ENCODE measurements at places on chromosomes 4 and X. TPM values are rescaled to one million over a fixed set of nuclear protein-coding genes. Genes with fewer than 3 reads are reported as not detected.
A peak's percentile ranks its signal among the peaks of the same experiment; 100 is the strongest.

- DNase-seq = peak; percentile 5
Observed at GRCh38 chr4:133147921-133148689, 989 bp upstream of the PCDH10 start.

GRCh38 chr4:6391186-6391851 lies 81.1 kb downstream of the PPP2R2C start:
- no peak for DNase-seq

DNA sequence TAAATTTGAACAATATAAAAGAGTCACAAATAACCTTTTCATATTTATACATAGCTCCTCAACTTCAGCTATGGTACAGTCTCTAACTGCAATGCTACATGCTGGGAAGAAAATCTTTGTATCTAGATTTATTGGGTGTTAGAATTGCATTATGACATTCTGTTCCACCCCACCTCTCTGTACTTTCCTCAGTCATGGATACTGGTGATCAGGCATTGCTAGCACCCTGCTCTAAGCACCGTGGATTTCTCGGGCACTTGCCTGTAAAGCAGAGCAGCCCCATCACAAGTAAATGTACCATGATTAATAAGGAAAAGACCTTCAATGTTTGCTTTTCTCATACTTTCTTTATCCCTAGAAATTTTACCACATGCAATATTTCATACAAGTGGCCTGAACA lies 1028.9 kb upstream of the INTU start:
- no peak for DNase-seq

The HS6ST2 gene
- 6.0 TPM for total RNA-seq

The TMSB15B gene
- total RNA-seq = 5.3 TPM

The KIT gene
- 21.5 TPM for total RNA-seq

GRCh38 chrX:102651242-102652011 lies at the start of gene GPRASP1:
TSS of gene GPRASP1 (plus strand) at chrX:102651483. CDS start at chrX:102653914, 2,431 bp downstream.
- peak; percentile 18 for DNase-seq

The HEPH gene
- total RNA-seq = 20.9 TPM

The TMEM144 gene
- 4.4 TPM for total RNA-seq

The ENAM gene
- total RNA-seq = 0.69 TPM

DNA sequence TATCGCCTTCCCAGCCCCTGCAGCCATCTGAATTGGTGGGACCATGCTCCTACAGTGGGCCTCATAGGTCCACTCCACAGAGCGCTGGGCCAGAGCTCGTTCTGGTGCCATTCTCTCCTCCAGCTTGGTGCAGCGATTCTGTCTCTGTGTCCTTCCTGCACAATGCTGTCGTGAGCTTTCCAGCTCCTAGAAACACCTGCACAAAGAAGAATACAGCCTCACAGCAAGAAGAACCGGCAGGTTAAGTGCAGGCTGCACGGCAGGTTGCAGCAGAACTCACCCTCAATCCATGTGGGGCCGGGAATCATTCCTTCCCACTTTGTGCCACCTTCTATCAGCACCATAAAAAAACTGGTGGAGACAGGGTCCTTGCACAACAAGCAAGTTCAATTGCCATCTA lies 101.2 kb upstream of the ENPP6 start:
- DNase-seq = no peak

The NAT8L gene
- total RNA-seq = 1.2 TPM

DNA sequence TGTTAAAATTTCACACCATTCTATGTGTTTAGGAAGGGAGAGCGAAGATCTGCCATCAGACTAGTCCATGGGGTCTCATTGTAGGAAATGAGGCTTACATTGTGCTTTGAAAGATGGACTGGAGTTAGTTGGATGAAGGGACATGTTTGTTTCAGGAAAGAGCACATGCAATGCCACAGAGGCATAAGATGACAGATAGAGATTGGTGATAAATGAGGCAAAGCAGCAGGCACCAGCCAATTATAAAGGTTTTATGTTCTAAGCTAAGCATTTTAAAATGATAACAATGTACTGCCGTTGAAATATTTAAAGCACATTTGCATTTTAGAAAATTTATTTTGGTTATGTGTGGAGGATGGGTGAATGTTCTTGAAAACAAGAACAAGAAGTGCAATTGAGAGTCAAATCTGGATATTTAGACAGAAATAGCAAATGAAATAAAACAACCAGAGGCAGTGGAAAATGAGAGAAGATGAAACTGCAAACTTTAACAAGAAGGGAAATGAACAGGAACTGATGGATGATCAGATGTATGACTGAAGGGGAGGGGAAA lies 957.2 kb downstream of the FSTL5 start:
- DNase-seq = no peak

- DNase-seq = no peak
Observed at GRCh38 chrX:22059775-22060174, 27.6 kb downstream of the PHEX start.

DNA sequence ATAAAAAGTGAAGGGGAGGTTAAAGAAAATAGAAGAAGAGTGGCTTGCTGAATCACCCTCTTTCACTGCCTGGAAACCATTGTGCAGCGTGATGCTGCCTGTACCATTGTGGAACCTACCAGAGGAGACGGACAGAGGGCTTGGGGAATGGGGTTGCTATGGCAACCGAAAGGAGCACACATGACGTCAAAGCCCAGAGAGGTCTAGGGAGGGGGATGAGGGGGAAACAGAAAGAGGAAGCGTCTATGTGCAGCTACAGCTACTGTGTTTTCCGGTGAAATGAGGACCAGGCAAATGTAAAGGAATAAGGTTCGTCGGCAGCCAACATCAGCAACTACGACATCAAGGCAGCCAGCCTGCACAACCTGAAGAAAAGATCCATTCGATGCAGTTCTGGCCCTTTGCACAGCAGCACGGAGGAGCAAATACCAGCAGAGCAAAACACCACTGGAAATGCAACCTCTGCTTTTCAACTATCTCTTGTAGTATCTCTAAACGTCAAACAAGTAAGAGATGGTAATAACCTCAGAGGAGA lies at the start of gene MAPK10:
MAPK10 (minus strand) TSS at position 110 of the 535 bp plus-strand sequence.
- peak; percentile 74 for DNase-seq

The COL4A6 gene
- 7.3 TPM for total RNA-seq

- no peak for DNase-seq
Observed at GRCh38 chr4:175891231-175891630, 79.2 kb upstream of the GPM6A start.

- no peak for DNase-seq
Observed at GRCh38 chr4:77446601-77447000, 159.0 kb upstream of the CXCL13 start.
